CD4-positive, alpha-beta T cell treated with Interleukin-6 for 4 hours (primary cell): ENCODE measurements at places on chromosomes 5 and 9.
A peak's percentile ranks its signal among the peaks of the same experiment; 100 is the strongest.

- no peak for DNase-seq
Measured at GRCh38 chr5:150419630-150420270, 7.0 kb upstream of the CD74 start.

DNA sequence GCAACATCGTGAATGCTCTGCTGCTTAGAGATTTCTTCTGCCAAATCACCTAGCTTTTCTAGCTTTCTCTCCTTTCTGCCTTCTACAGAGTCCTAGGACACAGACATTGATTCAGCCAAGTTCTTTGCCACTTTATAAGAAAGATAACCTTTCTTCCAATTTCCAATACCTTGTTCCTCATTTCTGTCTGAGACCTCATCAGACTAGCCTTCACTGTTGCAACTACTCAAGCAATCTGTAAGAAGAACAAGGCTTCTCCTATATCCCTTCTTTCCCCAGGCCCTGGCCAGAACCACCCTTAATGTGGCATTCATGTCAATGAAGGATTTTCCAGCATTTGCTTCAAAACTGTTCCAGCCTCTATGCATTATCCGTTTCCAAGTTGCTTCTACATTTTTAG lies 24.3 kb downstream of the FBXO10 start:
- no peak for DNase-seq

DNA sequence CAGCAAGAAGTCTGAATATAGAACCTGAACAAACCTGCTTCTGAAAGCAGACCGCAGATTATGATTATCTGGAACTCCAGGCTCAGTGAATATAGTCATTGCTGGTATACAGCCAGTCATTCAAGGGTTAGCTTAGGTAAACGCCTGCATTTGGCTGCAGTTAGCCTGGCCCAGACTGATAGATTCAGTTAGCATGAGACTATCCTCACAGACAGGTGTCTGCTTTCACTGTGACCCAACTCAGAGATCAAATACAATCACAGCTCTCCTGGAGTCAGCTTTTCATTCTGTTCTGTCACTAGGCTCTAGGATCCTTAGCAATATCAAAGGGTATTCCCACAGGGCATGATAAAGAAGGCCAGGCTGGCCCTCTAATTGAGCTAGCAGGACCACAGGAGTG lies 138.6 kb upstream of the PLCXD3 start:
- no peak for DNase-seq

DNA sequence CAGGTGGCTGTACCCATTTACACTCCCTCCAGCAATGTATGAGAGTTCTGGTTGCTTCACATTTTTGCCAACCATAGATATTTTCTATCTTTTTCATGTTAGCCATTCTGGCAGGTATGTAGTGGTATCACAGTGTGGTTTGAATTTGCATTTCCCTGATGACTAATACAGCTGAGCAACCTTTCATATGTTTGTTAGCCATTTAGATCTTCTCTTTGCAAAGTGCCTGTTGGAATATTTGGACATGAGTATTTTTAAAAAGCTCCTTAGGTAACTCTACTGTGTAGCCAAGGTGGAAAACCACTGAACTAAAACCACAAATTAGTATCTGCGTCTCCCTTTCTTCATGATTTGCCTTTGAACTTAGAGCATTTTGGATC lies 31.9 kb downstream of the IRF1 start:
- DNase-seq: no peak

DNA sequence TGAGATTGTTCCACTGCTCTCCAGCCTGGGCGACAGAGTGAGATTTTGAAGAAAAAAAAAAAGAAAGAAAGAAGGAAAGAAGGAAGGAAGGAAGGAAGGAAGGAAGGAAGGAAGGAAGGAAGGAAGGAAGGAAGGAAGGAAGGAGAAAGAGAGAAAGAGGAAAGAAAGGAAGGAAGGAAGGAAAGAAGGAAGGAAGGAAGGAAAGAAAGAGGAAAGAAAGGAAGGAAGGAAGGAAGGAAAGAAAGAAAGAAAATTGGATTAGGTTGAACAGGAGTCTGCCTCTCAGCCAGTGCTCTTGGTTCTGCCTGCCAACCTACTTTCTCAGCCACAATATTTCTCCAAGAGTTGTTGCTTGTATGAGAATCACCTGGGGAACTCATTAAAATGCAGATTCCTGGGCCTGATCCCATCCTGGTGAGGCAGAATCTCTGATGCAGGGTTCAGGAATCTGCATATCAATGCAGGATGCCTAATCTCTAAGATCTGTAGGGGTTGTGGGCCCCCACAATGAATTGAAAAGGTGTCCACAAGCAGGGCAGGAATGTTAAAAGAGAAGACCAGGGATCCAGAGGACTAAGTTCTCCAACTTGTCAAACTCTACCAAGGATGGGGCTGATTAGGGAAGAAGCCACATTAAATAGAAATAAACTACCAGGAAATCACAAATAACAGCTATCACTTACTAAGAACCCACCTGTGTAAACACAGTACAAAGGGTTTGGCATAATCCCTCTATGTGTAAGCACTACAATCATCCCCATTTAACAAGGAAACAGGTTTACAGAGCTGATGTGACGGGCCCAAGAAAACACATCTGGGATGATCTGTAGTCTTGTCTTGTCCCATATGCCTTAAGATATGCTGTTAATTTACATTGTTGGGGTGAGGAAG lies 23.4 kb upstream of the GALNT10 start:
- DNase-seq: no peak

DNA sequence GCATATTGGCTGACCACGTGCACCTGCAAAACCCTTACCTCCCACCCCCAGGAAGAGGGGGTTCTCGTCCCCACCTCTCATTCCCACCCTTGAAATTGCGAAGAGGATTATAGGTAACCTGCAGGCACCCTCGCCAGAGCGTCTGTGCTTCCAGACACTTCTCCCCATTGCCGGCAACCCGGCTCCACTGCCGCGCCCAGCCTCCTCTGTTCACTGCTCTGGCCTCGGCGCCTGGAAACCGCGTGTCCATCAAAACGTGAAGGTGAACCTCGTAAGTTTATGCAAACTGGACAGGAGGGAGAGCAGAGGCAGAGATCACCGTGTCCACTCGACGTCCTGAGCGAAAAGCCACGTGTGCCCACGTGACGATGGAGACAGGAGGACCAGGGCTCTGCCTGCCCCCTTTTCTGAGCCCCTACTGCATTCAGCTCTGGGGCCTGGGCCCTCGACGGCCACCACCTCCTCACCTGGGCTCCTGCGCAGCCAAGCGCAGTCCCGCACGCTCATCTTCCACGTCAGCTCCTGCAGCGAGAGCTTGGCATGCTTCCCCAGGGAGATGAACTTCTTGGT lies 1.9 kb downstream of the TERT start:
- DNase-seq: no peak

DNA sequence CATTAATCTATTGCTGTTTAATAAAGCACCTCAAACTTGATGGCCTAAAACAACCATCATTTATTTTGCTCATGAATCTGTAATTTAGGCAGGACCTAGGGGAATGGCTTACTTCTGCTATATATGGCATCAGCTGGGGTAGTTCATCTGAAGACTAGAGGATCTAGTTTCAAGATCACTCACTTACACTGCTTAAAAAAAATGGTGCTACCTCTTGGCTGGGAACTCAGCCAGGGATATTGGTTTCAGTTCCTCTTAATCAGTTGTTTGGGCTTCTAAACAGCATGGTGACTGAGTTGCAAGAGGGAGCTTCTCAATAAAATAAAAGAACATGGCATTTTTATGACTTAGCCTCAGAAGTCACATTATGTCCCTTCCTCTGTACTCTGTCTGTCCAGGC lies 142.0 kb downstream of the FAM114A2 start:
- no peak for DNase-seq

GRCh38 chr9:110777876-110778215 lies 109.3 kb downstream of the MUSK start:
- DNase-seq: no peak

GRCh38 chr9:121404906-121405305 lies 34.9 kb upstream of the STOM start:
- no peak for DNase-seq

DNA sequence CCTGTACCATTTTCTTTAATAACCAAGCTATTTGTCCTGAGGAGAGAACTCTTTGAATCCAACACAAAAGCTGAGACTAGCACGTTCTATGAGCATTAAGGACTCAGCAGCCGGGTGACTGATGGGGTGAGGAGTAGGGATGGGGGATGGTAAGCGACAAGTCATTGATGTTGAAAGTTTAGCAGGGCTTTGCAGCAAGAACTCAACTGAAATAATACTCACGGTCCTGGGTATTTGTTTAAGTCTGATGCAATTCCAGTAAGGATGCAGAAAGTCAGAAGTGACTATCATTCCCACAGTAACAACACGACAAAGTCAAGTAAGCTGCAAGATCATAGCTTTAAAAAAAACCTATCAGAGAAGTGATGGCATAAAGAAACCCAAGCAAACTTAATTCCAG lies 131.1 kb downstream of the ACTL7B start:
- DNase-seq: no peak

DNA sequence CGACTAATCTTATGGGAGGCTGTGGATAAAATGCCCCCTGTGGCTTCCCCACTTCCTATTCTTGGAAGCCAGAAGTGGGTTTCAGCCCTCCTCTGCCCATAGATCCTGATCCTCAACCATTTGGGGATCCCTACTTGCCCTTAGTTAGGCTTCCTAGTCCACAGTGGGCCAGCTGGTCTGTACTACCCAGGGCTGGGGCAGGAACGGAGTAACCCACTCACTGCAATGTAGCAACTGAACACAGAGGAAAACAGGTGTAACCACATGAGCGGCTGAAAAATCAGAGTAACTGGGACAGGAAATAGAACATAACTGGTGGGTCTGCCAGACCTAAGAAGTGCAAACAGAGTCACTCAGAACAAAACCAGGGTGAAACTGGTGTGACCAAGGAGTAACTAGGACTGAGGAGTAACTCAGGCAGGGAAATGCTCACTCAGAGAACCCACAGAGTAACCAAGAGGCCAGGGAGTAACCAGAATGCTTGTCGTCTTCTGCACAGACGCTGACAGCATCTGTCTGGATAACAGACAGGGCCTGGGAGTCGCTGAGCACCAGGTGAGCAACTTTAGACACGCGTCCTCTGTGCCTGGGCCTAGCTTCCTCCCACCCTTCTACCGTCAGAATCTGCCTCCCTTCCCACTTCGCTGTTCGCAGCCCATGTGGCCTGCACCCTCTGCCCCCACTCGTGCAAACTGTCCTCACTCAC lies 1.0 kb downstream of the AQP3 start:
- DNase-seq: peak; percentile 67

- no peak for DNase-seq
Measured at GRCh38 chr5:173093606-173094005, 37.5 kb downstream of the CREBRF start.

GRCh38 chr5:59139695-59140094 lies 556.8 kb downstream of the RAB3C start:
- no peak for DNase-seq

DNA sequence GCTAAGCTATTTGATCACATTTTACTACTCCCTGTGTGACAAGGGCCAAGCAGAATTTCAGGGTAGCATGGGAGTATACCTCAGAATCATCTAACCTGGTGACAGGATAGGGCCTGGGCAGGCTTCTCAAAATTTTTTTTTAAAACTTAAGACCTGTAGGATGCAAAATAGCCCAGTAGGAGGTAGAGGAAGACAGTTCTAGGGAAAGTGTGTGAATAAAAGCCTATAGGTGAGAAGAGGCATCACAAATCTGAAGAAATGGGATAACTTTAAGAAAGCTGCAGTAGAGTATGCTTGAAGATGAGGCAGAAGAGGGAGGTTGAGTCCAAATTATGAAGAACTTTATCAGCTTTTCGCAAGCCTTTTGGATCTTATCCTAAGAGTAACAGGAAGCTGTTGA lies 32.3 kb downstream of the CNTRL start:
- DNase-seq: no peak

GRCh38 chr5:54854883-54855581 lies 130.4 kb downstream of the ESM1 start:
- DNase-seq: no peak

DNA sequence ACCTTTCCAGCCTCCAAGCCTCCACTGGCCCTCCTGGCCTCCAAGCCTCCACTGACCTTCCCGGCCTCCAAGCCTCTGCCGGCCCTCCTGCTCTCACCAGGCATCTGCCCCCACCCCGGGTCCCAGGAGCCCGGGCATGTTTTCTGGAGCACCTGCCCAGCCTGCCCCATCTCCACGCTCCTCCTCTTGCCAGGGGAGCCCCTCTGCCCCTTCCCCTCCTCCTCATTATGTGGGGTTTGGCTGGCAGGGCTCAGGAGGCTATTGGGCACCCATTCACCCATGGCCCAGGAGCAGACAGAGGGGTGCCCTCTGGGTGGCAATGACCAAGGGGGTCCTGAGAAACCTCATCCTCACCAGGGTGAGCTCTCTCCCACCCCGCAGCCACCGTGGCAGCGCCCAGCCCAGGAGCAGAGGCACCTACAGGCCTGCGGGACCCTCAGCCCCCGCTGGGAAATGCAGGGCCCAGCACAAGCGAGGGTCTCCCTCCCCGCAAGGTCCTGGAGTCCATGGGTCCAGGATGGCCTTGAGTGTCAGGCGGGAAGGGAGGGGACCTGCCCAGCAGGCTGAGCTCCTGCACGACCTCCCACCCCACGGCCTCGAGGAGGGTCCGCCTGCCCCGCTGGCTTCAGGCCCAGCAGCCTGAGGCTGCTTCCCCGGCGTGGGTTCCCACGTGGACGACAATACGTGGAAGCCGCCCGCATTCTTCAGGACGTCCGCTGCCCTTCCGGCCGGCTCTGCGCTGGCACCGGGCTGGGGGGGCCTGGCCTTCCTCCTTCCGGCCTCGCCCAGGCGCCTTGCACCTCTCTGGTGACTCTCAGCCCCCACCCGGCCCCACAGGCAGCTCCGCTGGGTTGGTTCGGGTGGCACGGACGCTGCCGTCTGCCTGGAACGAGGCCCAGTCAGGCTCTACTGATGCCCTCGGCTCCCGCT lies 51.4 kb upstream of the NRARP start:
- DNase-seq: no peak

DNA sequence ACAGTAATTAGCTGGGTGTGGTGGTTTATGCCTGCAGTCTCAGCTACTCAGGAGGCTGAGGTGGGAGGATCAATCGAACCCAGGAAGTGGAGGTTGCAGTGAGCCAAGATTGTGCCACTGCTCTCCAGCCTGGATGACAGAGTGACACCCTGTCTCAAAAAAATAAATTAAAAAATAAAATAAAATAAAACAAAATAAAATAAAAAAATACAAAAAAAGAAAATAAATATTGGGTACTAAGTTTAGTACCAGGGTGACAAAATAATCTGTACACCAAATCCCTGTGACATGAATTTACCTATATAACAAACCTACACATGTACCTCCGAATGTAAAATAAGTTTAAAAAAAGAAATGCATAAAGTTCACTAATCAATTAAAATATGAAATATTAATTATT lies 666.0 kb upstream of the CDH18 start:
- DNase-seq: no peak
